ENCODE measurements at places on chromosomes 3 and 15. TPM values are rescaled to one million over a fixed set of nuclear protein-coding genes. Genes with fewer than 3 reads are reported as not detected.

RHOV gene
- 1.2 TPM for polyA plus RNA-seq

ERICH6 gene
- polyA plus RNA-seq, result not detected

NISCH gene
- 48.4 TPM for polyA plus RNA-seq

PAQR9 gene
- polyA plus RNA-seq, result not detected

CHRNA5 gene
- polyA plus RNA-seq, result 10.0 TPM

TMEM45A gene
- polyA plus RNA-seq, result 61.1 TPM

MAPKAPK3 gene
- polyA plus RNA-seq, result 172 TPM

CCDC54 gene
- polyA plus RNA-seq, result not detected

REC114 gene
- polyA plus RNA-seq, result not detected

ZWILCH gene
- 34.9 TPM for polyA plus RNA-seq

GRM2 gene
- polyA plus RNA-seq, result 0.03 TPM

GUCA1C gene
- polyA plus RNA-seq, result 0.26 TPM

CLEC3B gene
- not detected for polyA plus RNA-seq

GRCh38 chr3:123899300-123899865, 15.3 kb upstream of the MYLK start:
- H3K4me1 ChIP-seq, result peaks cover 4% of the 10 kb centered on the region
- H3K36me3 ChIP-seq, result no peaks in the 10 kb centered on the region
- H3K4me3 ChIP-seq, result no peak overlapping the region
- no peak overlapping the region for H3K27ac ChIP-seq
- no peak for DNase-seq

GRCh38 chr3:125140818-125141595, 71.5 kb downstream of the SLC12A8 start:
- no peak overlapping the region for H3K4me3 ChIP-seq
- no peak overlapping the region for H3K27ac ChIP-seq
- H3K36me3 ChIP-seq, result no peaks in the 10 kb centered on the region
- no peak for DNase-seq
- H3K4me1 ChIP-seq, result peaks cover 16% of the 10 kb centered on the region

- no peak for DNase-seq
- no peaks in the 10 kb centered on the region for H3K4me1 ChIP-seq
- H3K4me3 ChIP-seq, result no peak overlapping the region
- no peaks in the 10 kb centered on the region for H3K36me3 ChIP-seq
- H3K27ac ChIP-seq, result no peak overlapping the region
Observed at GRCh38 chr3:18580268-18580667, 155.1 kb upstream of the SATB1 start.

DNA sequence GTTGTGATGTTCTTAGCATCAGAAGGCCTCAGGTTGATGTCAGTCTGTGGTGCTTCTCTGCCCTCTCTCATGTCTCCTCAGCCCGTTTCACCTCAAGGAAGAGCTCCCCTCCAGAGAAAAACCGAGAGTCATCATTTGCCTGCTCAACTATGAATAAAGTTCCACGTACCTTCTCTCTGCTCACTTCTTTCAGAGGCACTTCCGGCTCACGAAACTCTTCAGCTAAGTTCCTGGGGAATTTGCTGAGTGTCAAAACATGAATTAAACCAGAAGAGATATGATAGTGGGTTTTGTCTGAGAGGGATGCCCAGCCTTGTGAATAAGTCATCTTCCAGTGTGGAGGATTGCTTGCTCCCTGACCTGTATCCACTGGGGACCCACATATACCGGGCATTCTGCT, 37.7 kb downstream of the CCR4 start:
- H3K4me3 ChIP-seq, result no peak overlapping the region
- no peak for DNase-seq
- H3K4me1 ChIP-seq, result peaks cover 23% of the 10 kb centered on the region

- no peak for DNase-seq
- no peaks in the 10 kb centered on the region for H3K4me1 ChIP-seq
- H3K4me3 ChIP-seq, result no peak overlapping the region
- H3K27me3 ChIP-seq, result no peaks in the 10 kb centered on the region
- no peaks in the 10 kb centered on the region for H3K36me3 ChIP-seq
- no peak overlapping the region for H3K27ac ChIP-seq
Observed at GRCh38 chr3:61724183-61724582, 162.8 kb downstream of the PTPRG start.

DNA sequence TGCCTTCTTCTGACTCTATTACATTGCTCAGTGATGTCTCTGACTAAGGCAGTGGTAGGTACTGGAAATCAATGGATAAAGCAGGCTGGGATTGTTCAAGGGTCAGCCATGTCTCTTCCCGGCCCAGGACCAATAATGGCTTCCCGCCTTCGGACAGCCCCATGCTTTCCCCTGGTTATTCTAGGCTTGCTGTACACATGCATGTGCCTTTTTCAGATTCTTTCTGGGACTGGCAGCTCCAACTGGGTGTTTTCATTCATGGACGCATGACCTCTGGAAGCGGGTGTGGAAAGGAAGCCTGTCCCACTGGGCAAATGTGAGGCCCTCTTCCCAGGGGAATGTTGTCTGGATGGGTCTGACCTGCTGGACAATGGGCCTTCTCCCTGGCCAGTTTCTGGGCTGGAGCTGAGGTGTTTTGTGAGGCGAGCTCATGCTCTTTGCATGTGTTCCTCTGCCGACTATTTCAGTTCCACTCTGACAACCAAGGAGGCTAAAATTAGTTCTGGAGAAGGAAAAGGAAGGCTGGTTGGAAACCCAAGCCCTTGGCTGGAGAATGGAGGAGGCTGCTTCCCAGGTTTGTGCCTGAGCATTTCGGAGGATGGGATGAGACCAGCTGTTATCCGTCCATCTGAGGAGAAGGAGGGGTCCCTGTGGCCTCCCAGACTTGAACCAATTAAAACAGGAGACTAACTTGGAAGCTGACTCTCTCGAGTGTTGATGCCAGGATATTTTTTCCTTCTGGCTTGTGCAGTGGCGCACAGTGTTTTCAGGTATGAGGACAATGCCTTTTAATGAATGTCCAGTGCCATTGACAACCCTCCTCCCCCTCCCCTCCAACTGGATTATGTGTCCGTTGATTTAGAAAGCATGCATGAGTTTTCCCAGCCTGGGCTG, 6.9 kb downstream of the ACVR2B start:
- H3K4me1 ChIP-seq, result no peaks in the 10 kb centered on the region
- no peak for DNase-seq
- H3K36me3 ChIP-seq, result no peaks in the 10 kb centered on the region
- no peaks in the 10 kb centered on the region for H3K27me3 ChIP-seq

- H3K4me3 ChIP-seq, result no peak overlapping the region
- H3K36me3 ChIP-seq, result no peaks in the 10 kb centered on the region
- H3K27me3 ChIP-seq, result no peaks in the 10 kb centered on the region
- no peak for DNase-seq
Observed at GRCh38 chr3:10945683-10946287, 46.8 kb upstream of the SLC6A1 start.

DNA sequence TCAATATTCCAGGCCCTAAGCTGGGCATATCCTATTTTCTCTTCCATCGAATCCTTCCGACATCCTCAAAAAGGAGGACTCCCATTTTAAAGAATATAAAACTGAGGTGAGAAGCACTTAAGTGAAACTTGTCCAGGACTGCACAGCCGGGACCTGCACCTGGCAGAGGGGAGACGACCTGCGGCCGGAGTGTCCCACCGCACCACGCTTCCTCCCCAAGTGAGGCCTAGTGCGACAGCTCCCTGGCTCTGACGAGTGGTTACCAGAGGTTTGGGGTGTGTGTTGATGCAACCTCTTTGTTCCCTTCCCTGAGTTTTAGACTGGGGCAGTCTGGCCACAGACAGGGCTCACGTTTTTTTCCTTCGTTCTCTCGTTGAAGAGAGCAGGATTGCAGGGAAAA, 24.9 kb upstream of the ATP2B2 start:
- H3K27me3 ChIP-seq, result peaks cover 5% of the 10 kb centered on the region
- no peak for DNase-seq
- no peak overlapping the region for H3K27ac ChIP-seq
- H3K36me3 ChIP-seq, result no peaks in the 10 kb centered on the region

- no peaks in the 10 kb centered on the region for H3K36me3 ChIP-seq
- no peak overlapping the region for H3K27ac ChIP-seq
- no peak overlapping the region for H3K4me3 ChIP-seq
Observed at GRCh38 chr3:136135039-136135802, 60.9 kb downstream of the MSL2 start.

GRCh38 chr15:67755264-67755663, 70.0 kb upstream of the SKOR1 start:
- no peaks in the 10 kb centered on the region for H3K4me1 ChIP-seq
- H3K4me3 ChIP-seq, result no peak overlapping the region
- DNase-seq, result no peak

DNA sequence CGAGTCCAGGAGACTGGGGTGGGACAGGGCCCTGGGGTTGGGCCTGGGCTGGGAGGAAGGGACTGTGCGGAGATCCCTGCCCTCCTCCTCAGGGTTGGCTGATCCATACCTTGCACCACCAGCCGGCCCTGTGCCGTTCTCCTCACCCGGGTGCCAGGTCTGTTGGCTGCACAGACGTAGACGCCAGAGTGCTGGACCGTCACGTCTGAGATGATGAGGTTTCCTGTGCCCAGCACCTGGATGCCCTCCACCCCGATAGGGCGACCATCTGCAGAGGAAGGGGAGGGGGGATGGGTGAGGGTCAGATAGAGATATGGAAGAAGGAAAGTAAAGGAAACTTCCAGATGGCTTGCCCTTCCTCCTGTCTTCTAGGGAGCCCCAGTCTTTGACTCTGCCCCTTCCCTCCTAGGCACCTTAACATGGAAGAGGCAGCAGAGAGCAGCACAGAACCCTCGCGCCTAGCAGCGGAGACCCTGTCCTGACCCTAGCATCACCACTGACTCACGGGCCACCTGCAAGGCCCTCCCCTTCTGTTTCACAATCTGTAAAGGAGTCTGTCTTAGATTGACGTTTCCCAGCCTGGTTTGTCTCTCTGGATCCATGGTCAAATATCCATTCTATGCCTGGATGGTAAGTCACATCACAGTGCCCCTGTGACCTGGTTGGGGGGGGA, 28.8 kb downstream of the RNU5B-1 start:
- no peak for DNase-seq
- H3K27ac ChIP-seq, result no peak overlapping the region
- no peaks in the 10 kb centered on the region for H3K36me3 ChIP-seq

DNA sequence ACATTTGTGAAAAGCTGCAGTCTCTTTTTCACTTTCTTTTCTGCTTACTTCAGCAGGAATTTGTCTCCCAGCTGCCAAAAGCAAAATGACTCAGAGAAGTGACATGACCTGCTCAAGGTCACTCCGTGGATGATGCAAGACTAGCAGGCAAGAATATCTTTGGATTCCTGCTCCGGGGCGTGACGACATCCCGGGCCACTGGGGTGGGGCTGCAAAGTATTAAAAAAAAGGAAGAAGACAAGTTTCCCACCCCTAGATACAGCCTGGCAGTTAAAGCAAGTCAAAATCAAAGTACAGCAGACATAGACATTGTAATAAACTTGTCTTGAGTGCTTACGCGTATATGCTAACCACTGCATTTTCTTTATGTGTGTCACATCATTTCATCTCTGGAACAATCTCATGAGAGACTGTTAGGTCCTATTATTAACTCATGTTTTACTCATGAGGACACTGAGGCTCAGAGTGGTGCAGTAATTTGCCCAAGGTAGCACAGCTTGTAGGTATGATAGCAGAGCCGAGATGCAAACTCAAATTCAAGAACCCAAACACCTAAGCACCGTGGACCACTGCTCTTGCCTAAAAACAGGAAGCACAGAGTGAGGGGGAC, 485.2 kb upstream of the PROK2 start:
- H3K36me3 ChIP-seq, result no peaks in the 10 kb centered on the region
- DNase-seq, result peak; percentile 4
- H3K27me3 ChIP-seq, result peaks cover 11% of the 10 kb centered on the region

GRCh38 chr3:191263365-191263764, 64.3 kb downstream of the OSTN start:
- no peak overlapping the region for H3K4me3 ChIP-seq
- no peaks in the 10 kb centered on the region for H3K36me3 ChIP-seq
- no peak overlapping the region for H3K27ac ChIP-seq
- H3K4me1 ChIP-seq, result no peaks in the 10 kb centered on the region
- no peaks in the 10 kb centered on the region for H3K27me3 ChIP-seq

- no peaks in the 10 kb centered on the region for H3K4me1 ChIP-seq
- H3K4me3 ChIP-seq, result no peak overlapping the region
- H3K27ac ChIP-seq, result no peak overlapping the region
- no peaks in the 10 kb centered on the region for H3K36me3 ChIP-seq
Observed at GRCh38 chr3:163812006-163812405, 1266.3 kb downstream of the SI start.

DNA sequence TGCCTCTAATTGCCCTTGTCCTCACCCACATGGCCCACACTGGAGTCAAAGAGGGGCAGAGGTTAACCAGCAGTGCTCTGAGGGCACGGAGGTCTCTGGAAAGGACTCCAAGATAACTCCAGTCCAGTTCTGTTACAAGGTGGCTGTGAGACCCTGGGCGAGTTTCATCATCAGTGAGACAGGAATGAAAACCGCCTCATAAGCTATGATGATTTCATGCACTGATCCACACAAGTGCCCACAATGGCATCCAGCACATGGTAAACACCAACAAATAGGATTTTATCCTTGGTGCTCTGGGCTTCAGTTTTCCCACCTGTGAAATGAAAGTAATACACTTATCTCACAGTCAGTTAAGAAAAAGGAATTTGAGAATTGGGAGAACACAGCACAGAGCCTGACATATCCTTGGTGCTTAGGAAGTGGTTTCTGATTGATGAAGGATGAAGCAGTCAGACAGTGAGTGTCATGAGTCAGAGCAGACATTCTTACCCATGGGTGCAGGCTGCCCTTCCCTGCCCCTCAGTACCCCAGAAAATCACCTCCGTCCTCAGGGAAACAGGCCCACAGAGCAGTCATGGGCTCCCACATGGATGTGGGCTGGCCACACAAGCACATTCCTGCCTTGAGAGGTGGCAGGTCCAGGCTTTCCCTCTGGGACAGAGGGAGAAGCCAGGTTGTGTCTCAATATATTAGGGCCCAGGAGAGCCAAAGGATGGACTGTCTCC, 48.4 kb downstream of the DAPK2 start:
- no peak for DNase-seq
- no peaks in the 10 kb centered on the region for H3K36me3 ChIP-seq
- H3K27me3 ChIP-seq, result peaks cover 3% of the 10 kb centered on the region
- H3K4me3 ChIP-seq, result no peak overlapping the region
- H3K4me1 ChIP-seq, result peaks cover 24% of the 10 kb centered on the region

DNA sequence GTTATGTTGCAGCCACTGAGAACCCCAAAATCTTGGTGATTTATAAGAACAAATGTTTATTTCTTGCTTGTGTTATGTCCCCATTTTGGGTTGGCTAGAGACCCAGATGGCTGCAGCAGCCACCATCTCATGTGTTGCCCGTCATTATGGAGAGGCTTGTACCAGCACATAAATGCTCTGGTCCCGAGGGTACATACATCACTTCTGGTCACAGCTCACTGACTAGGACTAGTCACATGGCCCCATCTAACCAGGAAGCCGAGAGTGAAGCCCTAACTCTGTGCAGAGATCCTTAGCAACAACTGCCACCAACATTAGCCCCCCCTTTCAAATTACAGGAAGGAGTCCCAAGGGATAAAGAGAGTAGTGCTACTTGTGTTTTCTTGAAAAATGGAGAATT, 25.5 kb upstream of the HACD2 start:
- no peaks in the 10 kb centered on the region for H3K27me3 ChIP-seq
- no peak overlapping the region for H3K27ac ChIP-seq
- H3K4me1 ChIP-seq, result peaks cover 18% of the 10 kb centered on the region
- peaks cover 19% of the 10 kb centered on the region for H3K36me3 ChIP-seq

- H3K4me3 ChIP-seq, result peak overlapping the region; percentile 47
- peak overlapping the region; percentile 85 for H3K27ac ChIP-seq
- H3K36me3 ChIP-seq, result no peaks in the 10 kb centered on the region
- peak; percentile 73 for DNase-seq
- peaks cover 23% of the 10 kb centered on the region for H3K4me1 ChIP-seq
Observed at GRCh38 chr3:152266221-152266995, 2.3 kb upstream of the MBNL1 start.
